Esophagus squamous epithelium (tissue), 5 donors: ENCODE measurements at places on chromosomes 13 and 19.

DNA sequence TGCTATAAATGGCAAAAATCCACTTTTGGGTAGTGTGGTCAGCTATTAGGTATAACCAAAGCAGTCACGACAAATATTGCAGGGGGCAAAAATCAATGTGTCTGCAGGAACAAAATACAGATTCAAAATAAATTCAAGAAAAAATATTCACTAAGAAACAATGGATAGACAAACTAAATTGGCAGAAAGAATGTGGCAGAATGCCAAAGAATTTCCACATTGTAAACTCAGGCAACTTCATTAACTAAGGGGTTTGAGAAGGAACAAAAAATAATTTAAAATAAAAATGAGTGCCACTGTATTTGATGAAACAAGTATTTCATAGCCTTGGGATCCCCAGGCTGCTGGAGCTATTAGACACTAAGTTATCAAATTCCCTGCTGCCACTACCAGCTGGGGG, 193.1 kb downstream of the VWA8 start:
- no peak for DNase-seq

GRCh38 chr19:16541526-16542044, 652 bp downstream of the CHERP start:
- no peak for DNase-seq

DNA sequence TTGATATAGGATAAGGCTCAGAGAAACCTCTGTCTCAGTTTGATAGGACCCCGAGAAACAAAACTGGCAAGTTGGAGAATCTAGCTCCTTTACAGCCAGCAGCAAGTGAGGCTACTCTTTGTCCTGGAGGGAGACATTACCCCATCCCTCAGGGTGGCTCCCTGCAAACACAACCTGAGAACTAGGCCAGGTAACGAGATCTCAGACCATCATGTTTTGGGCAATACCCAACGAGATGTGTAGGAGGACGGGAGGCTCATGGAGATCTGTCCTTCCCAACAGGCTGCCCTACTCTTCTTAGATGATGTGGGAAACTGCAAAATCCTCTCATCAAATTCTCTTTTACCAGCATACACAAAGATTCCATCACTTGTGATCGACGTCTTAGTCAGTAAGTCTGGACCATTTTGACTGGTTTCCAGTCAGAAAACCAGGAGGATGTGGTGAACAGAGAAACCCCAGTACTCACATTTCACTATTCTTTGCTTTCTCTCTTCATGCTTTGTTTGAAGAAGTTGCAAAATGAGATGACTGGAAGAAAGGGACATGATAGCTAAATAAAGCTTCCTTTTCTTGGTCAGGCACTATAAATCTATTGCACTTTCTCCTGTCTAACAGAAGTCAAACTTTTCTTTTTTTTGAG, 6.0 kb upstream of the CTU1 start:
- no peak for DNase-seq

GRCh38 chr19:8252922-8253589, 43.9 kb downstream of the CERS4 start:
- DNase-seq: peak; percentile 25

- DNase-seq: no peak
Observed at GRCh38 chr13:23488442-23488841, 54.9 kb upstream of the SACS start.

- no peak for DNase-seq
Observed at GRCh38 chr13:60335531-60335930, 61.5 kb upstream of the TDRD3 start.

- no peak for DNase-seq
Observed at GRCh38 chr13:43864921-43865320, 14.6 kb downstream of the CCDC122 start.

GRCh38 chr19:3283886-3284657, 59.6 kb downstream of the CELF5 start:
- no peak for DNase-seq
